ENCODE measurements at places on chromosomes 2 and 18. TPM values are rescaled to one million over a fixed set of nuclear protein-coding genes. Genes with fewer than 3 reads are reported as not detected.
A peak's percentile ranks its signal among the peaks of the same experiment; 100 is the strongest.

GRCh38 chr2:71936076-71937030 lies 211.3 kb downstream of the CYP26B1 start:
- DNase-seq: no peak

GRCh38 chr2:46700435-46700834 lies 215.2 kb downstream of the MCFD2 start:
- DNase-seq: no peak

Gene ATP6V1B1
- total RNA-seq: 4.6 TPM

GRCh38 chr18:79584491-79585394 lies 94.9 kb upstream of the CTDP1 start:
- DNase-seq: no peak

- DNase-seq: no peak
These were observed 39.1 kb upstream of the LGALSL start for GRCh38 chr2:64414736-64415435.

Gene MYOM1
- total RNA-seq: 3.1 TPM

GRCh38 chr2:44498551-44498950 lies 136.8 kb downstream of the CAMKMT start:
- no peak for DNase-seq

Gene FEV
- total RNA-seq: not detected

- peak; percentile 20 for DNase-seq
These were observed 1.1 kb downstream of the L3MBTL4 start for GRCh38 chr18:6413579-6414117.

- DNase-seq: no peak
These were observed 12.4 kb upstream of the FOSL2 start for GRCh38 chr2:28380219-28380618.

Gene EMILIN2
- 32.4 TPM for total RNA-seq

- peak; percentile 24 for DNase-seq
These were observed 115.5 kb upstream of the ITGA6 start for GRCh38 chr2:172311921-172312345.

- DNase-seq: no peak
These were observed 144.4 kb downstream of the PTGR3 start for GRCh38 chr18:75064513-75064905.

DNA sequence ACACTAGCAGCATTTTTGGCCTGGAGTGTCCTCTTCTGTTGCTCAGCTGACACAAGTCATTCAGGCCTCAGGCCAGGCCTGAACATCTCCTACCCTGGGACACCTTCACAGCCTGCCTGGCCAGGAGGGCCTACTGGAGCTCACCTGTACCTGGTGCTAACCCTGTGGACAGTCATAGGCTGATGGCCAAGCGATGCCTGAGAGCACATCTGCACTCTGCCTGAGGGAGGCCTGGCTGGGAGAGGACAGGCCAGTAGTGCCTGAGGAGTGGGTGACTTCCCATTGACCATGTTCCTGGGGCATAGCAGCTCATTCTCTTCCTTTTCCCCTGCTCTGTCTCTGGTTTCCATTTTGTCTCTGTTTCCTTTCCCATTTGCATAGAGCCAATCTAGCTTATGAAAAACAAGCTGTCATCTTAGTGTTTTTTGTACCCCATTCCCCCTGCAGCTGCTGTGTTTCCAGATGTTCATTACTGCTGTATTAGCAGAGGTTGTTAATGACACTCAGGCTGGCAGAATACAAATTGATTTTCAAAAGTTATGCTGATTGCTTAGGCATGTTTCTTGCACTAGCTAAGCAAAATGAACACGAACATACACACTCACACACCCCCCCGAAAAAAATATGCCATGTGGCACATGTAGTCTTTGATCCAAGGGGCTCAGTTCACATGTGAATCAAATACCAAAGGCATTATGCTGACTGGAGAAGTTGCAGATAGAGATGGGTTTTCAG lies 149.7 kb upstream of the HS6ST1 start:
- no peak for DNase-seq

Gene SLC30A3
- not detected for total RNA-seq

DNA sequence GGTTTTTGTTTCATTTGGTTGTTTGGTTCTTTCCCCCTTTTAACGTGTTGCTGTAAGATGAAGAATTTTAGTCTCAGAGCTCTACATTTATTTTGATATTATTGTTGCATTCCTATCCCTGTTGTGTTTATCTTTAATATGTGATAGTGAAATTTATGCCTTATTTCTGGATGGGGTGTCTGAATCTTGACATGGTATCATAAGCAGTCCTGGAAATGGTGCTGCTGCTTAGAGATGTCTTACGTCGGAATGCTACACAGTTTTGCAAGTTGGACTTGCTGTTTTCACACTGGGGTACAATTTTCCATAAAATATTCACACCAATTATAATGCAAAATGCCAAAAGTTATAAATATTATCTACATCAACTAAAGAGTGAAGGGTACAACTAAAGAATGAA lies 164.0 kb downstream of the GPD2 start:
- DNase-seq: no peak

Gene NUP35
- total RNA-seq: 32.8 TPM

DNA sequence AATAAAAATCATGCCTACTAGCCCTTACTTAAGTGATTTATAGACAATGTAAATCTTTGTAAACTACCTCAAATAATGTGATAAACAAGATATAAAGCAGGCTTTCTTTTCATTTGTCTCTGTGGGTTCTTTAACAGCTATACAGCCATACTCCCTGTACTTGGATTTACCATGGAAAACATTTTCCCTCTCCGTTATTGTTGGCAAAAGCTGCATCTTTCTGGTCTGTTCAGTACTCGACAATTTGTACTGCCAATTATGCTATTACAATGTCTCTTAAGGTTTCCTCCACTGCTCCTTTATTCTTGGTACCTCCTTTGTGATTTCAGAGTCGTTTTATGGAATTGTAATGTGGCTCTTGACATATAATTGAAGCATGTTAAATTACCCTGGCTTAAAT lies 426.3 kb upstream of the PKDCC start:
- DNase-seq: no peak
